ENCODE measurements at places on chromosomes 2 and 18. TPM values are rescaled to one million over a fixed set of nuclear protein-coding genes. Genes with fewer than 3 reads are reported as not detected.

DNA sequence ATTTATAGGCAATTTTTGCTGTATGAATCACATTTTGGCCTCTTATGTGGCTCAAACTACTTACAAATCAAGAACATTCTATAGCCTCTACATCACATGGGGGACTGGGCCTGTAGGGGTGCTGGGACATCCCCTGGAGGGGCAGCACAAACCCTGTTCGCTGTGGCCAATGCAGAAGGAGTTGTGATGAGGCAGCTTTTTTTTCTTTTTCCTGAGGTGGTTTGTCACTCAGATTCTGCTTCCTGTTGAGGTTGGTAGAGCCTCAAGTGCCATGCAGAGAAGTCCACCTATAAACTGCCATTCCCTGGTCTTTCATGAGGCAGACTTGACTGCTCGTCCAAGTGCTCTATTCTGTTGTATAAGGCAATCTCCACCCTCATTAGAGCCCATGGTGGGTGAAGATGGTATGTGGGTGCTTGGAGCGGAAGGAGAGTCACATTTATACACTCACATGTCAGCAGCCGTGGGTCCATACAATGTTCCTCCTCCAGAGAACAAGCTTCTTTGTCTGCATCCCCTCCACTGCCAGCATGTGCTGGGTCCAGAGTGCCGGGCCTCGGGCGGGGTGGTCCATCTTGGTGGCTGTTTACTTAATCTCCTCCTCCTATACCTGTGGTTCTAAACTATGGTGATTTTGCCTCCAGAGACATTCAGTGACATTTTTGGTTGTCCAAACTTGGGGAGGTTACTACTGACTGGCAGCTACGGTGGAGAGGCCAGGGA is 120.3 kb downstream of the ACOXL start:
- DNase-seq, result peak; percentile 51

GRCh38 chr2:43737097-43737854 is 36.6 kb upstream of the DYNC2LI1 start:
- DNase-seq, result no peak

The C2orf72 gene
- not detected for total RNA-seq

The COL4A3 gene
- 0.67 TPM for total RNA-seq

The FMNL2 gene
- 57.6 TPM for total RNA-seq

The GALNT1 gene
- 79.0 TPM for total RNA-seq
